Kidney epithelial cell (primary cell): ENCODE measurements at places on chromosomes 13 and 19. TPM values are rescaled to one million over a fixed set of nuclear protein-coding genes. Genes with fewer than 3 reads are reported as not detected.

Gene PNMA8A
- total RNA-seq = 10.3 and 11.8 TPM in 2 replicates

Gene NTF4
- total RNA-seq = 0.58 TPM in 1 of 2 replicates, not detected in the other

Gene FFAR2
- not detected in 2 replicates for total RNA-seq

Gene FGF14
- total RNA-seq = under 0.01 TPM in 1 of 2 replicates, not detected in the other

Gene VRK3
- total RNA-seq = 20.5 and 43.4 TPM in 2 replicates

Gene SLC5A5
- total RNA-seq = 0.13 TPM in 1 of 2 replicates, not detected in the other

DNA sequence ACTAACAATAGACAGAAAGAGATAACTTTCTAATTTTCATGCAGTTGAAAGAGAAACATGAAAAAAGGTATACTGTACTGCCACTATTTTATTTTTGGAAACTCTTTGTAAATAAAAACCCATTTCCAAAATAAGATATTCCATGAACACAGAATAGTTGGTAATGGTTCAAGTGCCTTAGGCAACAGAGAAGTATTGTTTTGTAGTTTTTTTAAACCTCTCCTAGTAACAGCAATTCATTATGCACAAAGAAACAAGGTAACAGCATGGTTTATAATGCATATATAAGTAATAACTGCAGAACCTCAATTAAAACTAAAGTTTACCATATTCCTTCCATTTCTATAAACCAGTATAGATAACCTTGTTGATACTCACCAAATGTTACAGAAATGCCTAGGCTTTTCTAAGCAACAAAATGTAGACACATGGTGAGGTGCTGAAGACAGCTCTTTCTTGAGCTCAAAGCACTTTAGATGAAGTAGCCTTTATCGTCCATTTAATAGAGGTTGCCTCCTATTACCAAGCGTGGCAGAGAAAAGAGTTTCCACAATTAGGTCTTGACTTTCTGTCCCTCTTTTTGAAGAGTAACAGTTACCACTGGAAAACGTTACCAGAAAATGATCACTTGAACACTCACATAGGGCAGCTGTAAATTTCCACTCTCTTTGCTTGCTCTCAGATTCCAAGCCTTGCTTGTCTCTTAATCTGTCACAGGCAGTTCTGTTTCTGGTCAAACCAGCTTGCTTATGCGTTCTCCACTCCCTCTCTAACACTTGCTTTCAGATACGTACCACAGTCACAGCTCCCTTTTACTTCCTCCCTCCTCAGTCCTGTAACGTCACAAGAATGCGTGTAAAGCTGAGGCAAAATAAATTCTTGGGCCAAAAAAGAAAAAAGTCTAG, 42.9 kb downstream of the CAB39L start:
- DNase-seq = no peak

GRCh38 chr19:2523630-2524311, 47.8 kb downstream of the GADD45B start:
- DNase-seq = no peak

DNA sequence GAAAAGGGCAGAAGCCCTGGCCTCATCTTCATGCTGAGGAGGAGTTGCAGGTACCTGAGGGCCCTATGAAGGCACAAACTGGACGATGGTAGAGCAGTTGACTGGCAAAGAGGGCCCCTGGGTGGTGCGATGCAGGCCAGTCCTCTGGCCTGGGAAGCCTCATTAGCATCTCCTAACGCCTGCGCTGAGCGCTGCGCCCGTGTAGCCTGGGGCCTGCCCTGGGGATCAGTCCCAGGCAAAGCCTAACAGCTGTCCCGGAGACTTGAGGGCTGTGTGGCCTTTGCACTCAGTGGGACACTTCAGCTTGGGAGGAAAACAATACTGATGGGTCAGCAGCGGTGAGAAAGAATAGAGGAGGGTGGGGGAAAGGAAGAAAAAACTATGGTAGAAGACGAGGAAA, 187.7 kb downstream of the RAP2A start:
- DNase-seq = no peak

- no peak for DNase-seq
Measured at GRCh38 chr13:108947551-108948030, 318.2 kb downstream of the MYO16 start.

- DNase-seq = no peak
Measured at GRCh38 chr19:46907880-46908279, 47.1 kb downstream of the ARHGAP35 start.

GRCh38 chr19:29603308-29603707, 2.8 kb upstream of the POP4 start:
- DNase-seq = no peak

GRCh38 chr19:1773184-1773583, 19.9 kb downstream of the ONECUT3 start:
- DNase-seq = peak; percentile 85

GRCh38 chr19:4292515-4292914, 9.7 kb downstream of the TMIGD2 start:
- DNase-seq = no peak

DNA sequence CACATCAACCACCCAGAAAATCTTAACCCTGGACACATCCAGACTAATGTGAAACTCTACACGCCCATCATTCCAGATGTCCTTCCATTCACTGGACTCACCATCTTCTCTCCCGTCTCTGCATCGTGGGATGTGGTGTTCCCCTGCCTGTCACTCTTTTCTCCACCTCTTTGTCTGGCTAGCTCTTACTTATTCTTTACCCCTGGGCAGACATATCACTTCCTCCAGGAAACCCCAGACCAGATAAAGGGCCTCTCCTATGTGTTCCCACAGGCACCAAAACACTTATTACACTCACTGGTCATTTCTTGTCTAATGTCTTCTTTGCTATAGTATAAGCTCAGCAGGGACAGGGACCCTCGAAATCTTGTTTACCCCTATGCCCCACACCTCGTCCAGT, 109.3 kb upstream of the IPO5 start:
- DNase-seq = no peak

DNA sequence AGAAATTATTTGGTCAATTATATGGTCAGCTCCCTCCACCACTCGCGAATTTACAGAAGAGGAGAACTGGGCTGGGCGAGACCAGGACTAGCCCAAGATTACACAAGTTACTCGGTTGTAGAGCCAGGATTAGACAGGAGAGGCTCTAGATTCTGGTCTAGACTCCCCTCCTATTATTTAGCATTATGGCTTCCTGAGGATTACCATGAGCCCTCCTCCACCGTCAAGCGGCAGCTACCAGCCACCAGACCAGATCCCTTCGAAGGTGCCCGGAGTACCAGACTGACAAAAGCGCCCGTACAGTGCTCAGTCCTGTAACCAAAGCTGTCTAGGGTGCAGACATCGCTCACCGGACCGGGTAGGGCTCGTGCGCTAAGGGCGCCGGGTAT, 497 bp upstream of the MLNR start:
- DNase-seq = no peak

DNA sequence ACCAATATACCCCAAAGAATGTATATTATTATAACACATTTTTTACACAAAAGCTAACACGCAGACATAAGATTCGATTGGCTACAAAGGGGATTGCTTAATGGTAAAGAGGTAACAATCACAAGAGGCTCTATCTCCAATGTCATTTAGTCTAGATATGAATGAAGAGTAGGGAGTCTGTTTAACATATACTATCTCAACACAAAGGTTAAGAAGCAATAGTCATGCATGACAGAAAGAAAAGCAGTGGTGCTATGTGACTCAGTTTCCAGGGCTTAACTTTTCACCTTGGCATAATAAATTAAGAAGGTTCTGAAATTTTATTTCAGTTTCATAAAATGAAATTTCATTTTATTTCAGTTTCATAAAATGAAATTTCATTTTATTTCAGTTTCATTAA, 33.3 kb downstream of the UFM1 start:
- DNase-seq = no peak

DNA sequence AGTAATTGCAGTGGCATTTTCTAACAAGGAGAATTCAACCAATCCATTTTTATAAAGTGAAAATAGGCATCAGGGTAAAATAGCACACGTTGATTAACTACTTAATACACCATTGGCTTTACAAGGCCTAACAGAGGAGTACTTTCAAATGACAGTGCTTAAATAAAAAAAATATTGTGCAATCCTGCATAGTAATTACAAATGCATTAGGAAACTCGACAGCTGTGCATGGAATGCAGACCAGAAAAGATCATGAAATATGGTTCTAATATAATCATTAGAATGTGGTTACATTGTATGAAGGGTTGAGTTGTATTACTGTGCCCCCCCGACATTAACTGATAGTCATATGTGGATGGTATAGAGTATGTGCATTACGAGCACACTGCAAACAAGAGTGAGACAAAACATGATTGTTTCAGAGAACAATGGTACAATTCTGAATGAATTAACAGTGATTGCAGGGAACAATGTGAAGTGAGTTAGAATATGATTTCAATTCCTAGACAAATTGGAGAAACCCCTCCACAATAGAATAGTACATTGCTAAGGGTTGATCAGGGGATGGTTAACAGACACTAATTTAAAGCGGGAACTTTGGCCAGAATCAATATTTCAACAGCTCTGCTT, 270.6 kb downstream of the GPC5 start:
- DNase-seq = no peak

DNA sequence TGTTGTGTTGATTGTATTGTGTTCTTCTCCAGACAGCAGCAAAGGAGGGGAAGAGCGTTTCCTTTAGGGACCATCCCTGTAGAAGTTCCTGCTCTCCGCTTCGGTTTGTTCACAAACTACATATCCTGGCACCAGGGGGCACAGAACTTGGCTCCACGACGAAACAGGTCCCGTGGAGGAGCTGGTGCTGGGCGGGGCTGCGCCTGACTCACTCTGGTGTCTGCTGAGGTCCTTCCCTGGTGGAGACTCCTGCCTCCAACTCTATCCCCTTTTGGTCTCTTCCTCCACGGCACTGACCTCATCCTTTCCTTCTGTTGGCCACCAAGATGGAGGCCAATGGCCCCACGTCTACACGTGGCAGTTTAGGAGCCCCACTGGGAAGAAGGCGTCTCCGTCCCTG, 14.7 kb downstream of the TMPRSS9 start:
- DNase-seq = no peak

GRCh38 chr13:79226938-79227337, 179.1 kb downstream of the RBM26 start:
- DNase-seq = no peak

DNA sequence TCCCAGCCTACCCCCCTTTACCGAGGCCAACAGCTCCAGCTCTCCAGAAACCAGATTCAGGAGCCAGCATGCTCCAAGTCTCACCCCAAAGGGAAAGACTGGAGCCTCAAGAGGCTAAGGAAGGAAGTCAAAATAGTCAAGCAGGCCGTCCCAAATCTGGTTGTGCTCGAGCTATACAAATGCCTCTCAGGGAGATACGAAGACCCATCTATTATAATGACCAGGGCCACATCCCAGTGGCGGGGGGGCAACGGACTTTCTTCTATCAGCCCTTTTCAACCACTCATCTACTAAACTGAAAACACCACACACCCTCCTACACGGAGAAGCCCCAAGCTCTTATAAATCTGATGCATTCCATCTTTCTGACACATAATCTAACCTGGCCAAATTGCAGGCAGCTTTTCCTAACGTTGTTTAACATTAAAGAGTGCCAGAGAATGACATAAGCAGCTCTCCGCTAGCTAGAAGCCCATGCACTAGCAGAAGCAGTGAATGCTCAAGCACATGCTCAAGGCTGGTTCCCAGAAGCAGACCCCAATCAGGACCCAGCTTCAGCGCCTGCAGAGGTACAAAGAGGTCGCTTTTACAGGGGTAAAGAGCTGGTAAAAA, 104.6 kb upstream of the ZNF98 start:
- no peak for DNase-seq

- DNase-seq = no peak
Measured at GRCh38 chr13:35530581-35530980, 54.1 kb upstream of the MAB21L1 start.

DNA sequence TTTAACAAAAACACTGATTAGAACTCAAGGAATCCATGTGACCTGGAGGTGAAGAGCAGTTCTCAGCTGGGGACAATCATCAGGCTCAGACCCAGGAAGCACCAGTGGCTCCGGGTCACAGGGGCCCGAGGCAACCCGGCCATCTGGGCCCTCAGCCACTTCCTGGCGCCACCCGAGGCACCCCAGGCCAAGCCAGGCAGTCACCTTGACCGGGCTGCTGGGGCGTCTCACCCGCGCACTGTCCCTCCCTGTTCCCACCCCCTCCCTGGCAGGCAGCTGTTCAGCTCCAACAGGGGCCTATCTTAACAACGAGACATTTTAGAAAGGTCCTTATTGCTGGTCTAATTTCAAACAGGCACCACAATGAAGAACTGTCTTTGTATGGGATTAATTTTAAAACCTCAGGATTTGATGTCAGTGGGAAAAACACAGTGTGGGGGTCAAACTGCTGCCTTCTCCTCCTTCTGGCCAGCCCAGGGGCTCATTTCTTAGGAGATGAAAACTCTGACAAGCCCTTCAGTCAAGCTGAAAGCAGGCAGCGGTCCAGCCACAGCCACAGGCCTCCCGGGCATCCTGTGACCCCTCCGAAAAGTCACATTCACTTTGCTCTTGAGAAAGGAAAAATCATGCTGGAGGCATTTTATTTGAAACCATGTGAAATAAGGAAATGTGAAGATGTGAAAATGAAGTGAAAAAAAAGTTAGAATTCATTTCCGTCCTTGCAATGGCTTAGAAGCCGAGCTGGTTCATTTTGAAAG, 83.3 kb downstream of the KCTD15 start:
- no peak for DNase-seq
